ENCODE measurements at places on chromosomes 5 and 9.

GRCh38 chr5:44935262-44935661 is 126.5 kb downstream of the MRPS30 start:
- no peak for DNase-seq

- DNase-seq = no peak
These were observed 477.0 kb upstream of the RGMB start for GRCh38 chr5:98296426-98296825.

DNA sequence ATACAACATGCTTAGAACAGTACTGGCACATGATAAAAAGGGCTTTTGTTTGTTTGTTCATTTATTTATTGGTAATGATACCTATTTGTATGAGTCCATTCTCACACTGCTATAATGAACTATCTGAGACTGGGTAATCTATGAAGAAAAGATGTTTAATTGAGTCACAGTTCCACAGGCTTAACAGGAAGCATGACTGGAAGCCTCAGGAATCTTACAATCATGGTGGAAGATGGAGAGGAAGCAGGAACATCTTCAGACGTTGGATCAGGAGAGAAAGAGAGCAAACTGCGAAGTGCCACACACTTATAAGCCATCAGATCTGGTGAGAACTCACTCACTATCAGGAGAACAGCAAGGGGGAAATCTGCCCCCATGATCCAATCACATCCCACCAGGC is 847.7 kb downstream of the CDH18 start:
- DNase-seq = no peak

- DNase-seq = no peak
These were observed 313.8 kb downstream of the ARRDC3 start for GRCh38 chr5:91069364-91069763.

DNA sequence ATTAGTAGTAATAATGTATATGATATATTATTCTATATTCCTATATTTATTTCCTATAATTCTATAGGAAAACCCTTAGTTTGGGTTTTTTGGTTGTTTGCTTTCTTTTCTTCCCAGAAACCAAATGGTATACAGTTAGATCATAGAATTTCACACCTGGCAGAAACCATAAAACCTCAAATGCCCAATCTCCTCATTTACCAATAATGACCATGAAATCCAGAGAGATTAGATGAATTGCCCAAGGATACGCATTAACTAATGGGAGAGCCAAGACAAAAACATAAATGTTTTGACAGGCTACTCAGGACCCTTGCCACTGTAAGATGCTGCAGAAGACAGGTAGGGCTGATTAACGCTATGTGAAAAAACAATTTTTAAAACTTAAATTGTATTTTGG is 158.7 kb upstream of the FST start:
- DNase-seq = no peak

GRCh38 chr5:55885359-55885758 is 34.2 kb downstream of the IL31RA start:
- no peak for DNase-seq

DNA sequence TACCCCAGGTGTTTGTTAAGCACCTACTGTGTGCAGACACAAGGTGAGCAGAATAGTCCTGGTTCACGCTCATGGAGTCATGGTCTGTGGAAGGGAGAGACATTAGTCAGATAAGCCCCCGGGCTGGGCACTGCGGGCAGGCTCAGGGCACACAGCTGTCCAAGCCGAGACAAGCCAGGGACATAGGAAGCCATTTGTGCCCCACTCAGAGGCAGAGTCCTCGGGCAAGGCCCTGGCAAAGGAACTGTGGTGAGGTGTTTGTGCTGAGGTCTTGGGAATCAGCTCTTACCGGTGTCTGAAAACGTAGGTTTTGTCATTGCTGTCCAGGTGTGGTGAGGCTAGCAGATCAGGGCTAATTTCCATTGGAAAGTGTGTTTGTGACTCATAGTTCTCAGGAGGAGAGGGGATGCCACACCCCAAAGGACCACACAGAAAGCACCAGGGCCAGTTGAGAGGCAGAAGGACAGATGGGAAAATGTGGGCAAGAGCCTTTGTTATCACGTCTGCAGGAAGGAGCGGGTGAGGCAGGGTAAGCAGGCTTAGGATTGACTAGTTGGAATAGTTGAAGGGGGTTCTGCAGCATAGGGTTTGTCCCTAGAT is 46.1 kb upstream of the NEURL1B start:
- no peak for DNase-seq

DNA sequence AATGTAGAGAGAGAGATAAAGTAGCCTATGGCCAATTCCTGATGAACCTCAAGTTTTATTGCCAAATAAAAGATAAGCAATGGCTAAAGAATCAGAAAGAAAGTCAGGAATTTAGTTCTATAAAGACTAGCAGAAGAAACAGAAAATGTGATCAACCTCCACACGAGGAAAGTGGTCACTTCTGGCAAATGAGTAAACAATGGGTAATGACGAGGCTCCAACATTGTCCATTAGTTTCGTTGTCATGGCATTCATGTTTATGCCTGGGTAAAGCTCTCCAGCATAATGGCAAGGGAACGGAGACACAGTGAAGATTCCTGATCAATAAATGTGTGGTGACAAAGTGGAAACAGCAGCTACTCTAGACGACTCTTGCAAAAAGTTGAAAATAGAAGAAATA is 341.8 kb upstream of the CTNND2 start:
- DNase-seq = no peak

GRCh38 chr5:16378762-16379161 is 86.8 kb downstream of the ZNF622 start:
- DNase-seq = no peak

DNA sequence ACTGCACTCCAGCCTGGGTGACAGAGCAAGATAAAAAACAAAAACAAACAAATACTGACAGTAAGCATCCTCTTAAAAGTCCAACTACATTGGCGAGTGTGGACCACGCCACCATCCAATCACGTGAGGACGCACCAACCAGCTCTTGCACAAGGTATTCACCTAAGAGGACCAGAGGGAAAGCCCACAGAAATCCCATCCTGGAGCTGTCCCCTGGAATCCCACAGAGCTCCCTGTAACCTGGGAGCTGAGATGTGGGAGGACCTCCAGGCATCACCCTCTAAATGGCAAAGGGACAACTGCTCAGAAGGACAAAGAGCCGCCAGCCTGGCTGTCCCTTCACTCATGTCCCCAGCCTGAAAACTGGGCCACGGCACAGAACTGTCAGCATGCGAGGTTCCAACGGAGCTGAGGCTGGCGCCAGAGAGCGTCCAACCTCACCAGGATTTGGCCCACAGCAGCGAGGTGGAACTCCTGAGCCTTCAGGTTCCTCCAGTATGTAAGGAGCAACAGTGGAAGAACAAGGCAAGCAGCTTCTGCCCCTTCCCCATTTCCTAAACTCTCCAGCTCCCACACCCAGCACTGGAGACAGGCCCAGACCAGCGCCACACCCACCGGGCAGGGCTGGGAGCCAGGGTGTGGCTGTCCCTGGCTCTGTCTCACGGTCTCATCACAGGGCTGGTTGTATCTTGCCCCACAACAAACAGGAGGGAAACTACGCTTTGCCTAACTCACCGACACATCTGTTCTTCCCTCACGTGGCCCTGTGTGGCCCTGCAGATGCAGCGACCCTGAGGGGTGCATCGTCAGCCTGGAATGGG is 15.2 kb downstream of the IPPK start:
- DNase-seq = no peak

DNA sequence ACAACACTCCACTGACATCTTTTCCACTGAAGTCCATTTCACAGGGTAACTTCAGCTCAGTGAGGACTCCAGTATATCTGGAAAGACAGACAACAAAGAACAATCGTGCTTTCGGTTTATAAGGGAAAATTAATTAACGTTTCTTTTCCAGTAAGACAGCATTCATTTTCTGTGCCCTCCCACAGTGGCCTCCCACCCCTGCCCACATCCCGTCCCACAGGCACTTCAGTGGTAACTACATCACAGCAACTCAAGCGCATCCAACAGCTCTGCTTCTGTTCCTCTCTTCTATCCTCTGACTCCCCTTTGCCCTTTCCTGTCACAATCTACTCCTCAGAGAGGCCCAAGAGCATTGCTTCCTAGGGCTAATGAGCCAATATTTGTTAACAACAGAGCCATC is 40.3 kb downstream of the GLDC start:
- DNase-seq = no peak

DNA sequence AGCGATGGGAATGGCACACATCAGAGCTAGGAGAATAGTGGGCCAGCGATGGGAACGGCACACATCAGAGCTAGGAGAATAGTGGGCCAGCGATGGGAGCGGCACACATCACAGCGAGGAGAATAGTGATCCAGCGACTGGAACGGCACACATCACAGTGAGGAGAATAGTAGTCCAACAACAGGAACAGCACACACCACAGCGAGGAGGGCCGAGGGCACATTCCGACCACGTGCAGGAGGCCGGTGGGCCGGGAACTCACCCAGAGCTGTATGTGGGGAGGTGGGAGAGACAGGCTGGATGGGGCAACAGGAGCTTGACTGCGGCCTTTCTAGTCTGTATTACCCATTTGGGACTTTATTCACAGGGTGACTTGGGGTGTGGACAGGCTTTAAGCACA is 271.1 kb upstream of the IRX4 start:
- DNase-seq = no peak

- DNase-seq = no peak
These were observed 56.4 kb upstream of the ISL1 start for GRCh38 chr5:51326844-51327243.

DNA sequence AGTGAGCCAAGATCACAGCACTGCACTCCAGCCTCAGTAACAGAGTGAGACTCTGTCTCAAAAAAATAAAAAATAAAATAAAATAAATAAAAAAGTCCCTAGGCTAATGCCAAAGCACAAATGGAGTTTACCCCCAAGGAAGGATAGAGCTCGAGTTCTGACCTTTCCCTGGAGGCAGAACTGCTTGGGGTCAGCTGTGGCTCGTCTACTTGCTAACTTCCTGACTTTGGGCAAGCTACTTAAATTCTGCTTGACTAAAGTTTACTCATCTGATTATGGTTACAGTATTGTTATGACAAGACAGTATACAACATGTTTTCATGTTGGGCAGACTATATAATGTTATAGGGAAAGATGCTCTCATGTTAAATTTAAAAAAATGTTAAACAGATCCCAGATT is 359.2 kb downstream of the DNAH5 start:
- DNase-seq = no peak

DNA sequence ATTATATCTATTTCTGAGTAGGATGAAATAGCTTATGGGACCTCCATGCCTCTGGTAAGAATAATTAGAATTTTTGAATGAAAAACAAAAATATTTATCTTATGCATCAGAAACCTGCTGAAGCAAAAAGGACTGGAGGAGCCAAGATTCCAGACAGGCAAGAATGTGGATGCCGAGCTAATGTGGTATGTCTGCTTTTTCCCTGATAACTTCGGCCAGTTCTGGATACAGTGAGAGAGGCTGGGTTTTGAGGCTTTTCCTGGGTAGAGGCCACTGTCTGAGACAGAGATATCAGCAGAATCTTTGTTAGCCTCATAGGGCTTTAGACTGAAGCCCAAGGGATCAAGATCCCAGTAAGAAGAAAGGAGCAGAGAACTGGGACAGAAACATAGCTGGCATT is 5.2 kb upstream of the CTNND2 start:
- DNase-seq = no peak

GRCh38 chr5:55668356-55668755 is 43.8 kb downstream of the SLC38A9 start:
- DNase-seq = no peak

- DNase-seq = no peak
These were observed 74.8 kb upstream of the ZNF622 start for GRCh38 chr5:16540421-16540820.

DNA sequence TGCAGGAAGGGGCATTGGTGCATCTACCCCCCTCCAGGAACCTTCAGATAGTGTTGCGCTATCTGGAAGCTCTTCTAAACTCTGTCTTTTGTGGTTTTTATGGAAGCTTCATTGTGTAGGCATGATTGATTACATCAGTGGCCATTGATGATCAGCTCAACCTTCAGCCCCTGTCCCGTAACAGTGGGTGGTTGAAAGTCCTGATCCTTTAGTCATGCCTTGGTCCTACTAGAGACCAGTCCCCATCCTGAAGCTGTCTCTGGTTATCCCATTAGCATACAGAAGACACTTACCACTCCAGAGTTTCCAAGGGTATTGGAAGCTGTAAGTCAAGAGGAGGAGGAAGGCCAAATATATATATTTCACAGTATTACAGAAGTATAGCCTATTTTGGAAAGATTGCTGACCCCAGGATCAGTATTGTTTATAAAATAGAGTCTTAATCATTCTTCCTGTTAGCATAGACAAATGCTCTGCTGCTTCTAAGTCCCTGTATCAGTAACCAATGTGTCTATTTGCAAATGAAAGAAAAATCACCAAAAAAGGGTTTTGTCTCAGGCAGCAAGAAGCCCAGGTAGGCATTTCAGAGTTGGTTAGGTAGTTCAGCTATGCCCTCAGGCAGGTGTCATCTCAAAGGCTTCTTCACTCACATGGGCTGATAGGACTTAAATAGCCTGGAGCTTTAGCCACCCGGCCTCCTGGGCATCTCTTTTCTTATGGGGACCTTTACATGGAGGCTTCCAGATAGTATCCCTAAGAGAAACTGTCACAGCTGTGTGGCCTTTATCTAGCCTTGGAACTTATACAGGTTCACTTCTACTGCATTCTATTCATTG is 41.6 kb downstream of the SPIN1 start:
- DNase-seq = no peak

DNA sequence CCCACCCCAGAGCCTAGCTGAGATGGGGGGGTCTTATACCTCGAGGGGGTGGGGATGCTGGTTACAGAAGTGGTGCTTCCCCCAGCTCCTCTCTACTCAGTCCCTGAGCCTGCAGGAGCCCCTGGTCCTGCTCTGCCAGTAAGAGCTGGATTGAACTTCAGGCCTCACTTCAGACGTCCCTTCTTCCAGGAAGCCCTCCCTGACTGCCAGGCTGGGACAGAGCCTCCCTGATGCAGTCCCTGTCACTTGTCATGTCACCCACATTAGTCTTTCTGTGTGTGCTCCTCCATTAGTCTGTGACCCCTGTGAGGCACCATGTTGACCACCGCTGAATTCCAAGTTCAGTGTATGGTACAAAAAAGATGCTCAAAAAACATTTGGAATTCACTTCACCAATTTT is 78.7 kb upstream of the ASS1 start:
- no peak for DNase-seq

DNA sequence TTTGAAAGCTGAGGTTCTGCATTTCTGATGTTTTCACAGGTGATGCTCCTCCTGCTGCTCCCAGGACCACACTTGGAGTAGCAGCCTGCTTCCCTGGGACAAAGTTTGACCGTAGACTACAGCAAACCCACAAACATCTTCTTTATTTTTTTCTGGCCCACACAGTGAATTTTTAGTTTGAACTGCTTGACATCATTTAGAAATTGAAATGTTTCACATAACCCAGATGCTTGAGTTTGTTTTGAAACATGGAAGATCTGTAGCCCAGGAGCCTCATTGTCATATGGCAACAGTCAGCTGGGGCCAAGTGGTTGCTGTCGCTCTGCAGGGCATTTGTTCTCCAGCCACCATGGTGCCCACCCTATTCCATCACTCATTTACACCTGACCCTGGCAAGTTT is 8.4 kb downstream of the SH3TC2 start:
- DNase-seq = no peak

- no peak for DNase-seq
These were observed 194.7 kb downstream of the DTWD2 start for GRCh38 chr5:118793652-118794051.

GRCh38 chr9:108813951-108814601 is 41.7 kb downstream of the ACTL7B start:
- no peak for DNase-seq
